ENCODE measurements at places on chromosomes 6 and 20.

DNA sequence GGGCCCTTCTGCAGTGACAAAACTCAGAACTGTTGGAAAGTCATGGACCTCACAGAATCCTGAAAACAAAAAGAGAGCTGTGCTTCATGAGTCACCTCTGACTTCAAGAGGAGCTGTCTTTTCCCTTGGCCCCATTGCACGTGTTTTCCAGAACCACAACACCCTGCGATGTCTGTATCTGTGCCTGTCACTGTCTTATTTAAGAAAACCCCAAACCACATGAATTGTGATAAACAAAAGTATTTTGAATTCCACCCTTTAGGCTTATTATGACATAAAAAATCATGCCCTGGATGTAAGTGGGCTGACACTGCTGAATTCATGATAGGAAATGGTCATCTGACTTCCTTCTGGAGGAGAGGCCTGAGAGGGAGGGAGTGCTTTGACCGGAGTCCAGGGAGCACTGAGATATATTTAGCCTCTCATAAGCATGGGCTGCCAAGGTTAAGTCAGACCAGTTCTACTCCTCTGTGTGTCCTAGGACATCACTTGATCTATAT, 96.4 kb upstream of the DUSP22 start:
- DNase-seq, result no peak

GRCh38 chr20:5488823-5489222, 172.1 kb upstream of the PROKR2 start:
- DNase-seq, result no peak

DNA sequence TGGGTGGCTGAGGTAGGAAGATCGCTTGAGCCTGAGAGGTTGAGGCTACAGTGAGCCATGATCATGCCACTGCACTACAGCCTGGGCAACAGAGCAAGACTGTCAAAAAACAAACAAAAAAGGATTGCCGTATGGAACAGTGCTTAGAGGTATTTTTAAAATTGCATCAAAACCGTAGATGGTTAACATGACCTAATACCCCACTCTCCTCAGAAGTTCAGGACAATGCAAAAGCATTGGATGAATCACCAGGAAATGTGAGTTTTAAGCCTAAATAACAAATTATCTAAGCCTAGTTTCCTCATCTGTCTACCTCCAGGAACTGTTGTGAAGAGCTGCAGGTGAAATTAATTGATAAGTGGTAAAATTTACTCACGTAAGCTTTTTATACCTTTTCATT, 123.8 kb upstream of the ID4 start:
- DNase-seq, result no peak

- no peak for DNase-seq
Measured at GRCh38 chr6:148501178-148501590, 158.5 kb downstream of the SASH1 start.

- DNase-seq, result no peak
Measured at GRCh38 chr20:34945315-34946077, 10.1 kb downstream of the GSS start.

GRCh38 chr6:50333696-50334095, 284.0 kb upstream of the DEFB112 start:
- DNase-seq, result no peak

- peak; percentile 38 for DNase-seq
Measured at GRCh38 chr6:75204959-75205775, 686 bp downstream of the COL12A1 start.

GRCh38 chr20:44253528-44253927, 6.4 kb downstream of the GDAP1L1 start:
- no peak for DNase-seq

GRCh38 chr6:38420207-38420606, 219.5 kb downstream of the BTBD9 start:
- DNase-seq, result no peak

DNA sequence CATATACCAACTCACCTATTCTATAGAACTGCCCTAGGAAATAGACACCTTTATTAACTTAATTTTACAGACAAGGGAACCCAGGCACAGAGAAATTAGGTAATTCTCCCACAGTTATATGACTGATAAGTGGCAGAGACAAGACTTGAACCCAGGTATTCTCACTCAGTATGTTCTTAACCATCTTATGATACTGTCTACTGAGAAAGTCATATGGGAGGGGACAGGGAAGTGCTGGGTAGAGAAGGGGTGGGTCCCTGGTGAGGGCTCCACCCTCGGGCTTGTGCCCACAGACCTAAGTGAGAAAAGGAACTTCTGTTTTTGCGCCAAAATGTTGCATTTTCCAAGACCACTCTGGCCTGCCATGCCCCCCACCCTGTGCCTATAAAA, 123.5 kb downstream of the RNF144B start:
- DNase-seq, result no peak

DNA sequence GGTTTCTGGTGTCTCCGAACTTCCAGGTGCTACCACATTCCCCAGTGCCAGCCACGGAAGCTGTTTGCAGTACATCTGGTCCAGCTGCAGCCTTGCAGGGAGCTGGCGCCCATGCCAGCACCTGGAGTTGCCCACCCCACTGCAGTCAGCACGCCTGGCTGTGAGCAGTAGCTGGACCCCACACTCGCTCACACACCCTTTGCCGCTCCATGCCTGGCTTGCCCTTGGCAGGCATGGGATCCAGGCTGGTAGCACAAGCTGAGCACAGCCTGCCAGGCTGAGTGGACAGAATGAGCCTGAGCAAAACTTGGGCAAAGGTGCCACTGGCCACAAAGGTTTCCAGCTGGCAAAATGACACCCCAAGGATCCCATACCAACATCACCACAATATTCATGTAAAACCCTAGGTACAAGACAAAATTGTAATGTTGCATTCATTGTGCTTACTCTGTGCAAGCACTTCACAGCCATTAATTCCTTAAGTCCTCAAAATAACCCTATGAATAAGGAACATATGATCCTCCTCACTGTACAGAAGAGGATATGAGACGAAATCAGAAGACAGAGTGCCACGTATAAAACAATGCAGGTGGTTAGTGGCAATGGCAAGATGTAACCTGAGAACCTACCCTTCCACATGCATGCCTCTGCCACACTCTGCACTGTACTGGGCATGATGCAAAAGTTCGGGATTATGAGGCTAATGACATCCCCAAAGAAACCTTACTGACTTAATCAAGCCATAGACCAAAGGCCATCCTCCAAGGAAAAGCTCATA, 18.3 kb downstream of the KIF16B start:
- no peak for DNase-seq

DNA sequence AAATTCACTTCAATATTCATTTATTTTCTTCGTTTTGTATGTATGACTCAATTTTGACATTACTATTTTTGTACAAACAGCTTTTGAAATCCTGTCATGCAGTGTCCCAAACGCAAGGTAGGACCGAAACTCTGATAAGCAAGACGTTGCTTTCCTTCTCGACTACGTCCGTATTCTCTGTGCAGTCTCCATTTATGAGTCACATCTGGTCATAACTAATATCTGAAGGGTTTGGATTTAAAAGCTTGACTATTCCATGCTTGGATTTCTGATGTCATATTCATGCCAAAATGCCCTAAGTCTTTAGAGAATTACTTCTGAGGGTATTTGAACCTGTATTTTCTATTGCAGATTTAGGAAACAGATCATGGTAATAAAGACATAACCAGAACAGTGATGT, 37.8 kb upstream of the LAMP5 start:
- no peak for DNase-seq

DNA sequence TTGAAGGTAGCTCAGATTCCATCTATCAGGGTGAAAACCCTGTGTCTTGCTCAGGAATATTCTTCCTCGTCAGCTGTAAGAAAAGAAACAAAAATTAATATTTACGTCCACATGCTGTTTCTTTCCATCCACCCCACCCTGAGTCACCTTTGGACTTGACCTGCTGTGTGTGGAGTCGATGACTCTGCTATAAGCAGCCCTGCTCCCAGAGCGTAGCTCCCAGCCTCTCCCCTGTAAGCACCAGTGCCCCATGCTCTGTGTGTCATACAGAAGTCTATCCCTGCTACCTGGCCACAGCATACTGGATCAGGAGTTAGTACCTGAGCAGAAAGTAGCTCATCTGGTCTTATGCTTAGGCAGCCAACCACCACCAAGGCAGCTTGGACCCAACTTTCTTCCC, 223.6 kb downstream of the SOD2 start:
- no peak for DNase-seq

DNA sequence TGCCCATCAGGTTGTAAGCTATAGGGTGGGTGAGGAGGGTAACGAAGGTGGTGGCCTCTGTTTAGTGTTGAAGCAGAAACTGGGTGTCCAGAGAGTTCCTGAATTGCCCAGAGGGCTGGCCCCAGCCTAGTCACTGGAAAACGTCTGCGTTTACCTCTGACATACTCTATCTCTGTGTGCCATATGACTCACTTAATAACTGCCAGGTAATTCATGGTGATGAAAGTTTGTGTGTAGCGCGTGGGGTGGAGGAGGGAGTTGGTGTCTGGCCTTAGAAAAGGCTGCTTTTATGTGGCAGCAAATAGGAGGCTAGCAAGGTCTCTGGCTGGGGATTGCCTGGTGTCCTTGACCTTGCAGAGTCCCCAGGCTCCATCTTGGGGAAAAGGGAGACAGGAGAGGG, 47.3 kb downstream of the SLC35D3 start:
- no peak for DNase-seq

- no peak for DNase-seq
Measured at GRCh38 chr20:1160496-1160895, 24.3 kb downstream of the TMEM74B start.

GRCh38 chr6:2919401-2919800, 16.3 kb upstream of the SERPINB9 start:
- no peak for DNase-seq

DNA sequence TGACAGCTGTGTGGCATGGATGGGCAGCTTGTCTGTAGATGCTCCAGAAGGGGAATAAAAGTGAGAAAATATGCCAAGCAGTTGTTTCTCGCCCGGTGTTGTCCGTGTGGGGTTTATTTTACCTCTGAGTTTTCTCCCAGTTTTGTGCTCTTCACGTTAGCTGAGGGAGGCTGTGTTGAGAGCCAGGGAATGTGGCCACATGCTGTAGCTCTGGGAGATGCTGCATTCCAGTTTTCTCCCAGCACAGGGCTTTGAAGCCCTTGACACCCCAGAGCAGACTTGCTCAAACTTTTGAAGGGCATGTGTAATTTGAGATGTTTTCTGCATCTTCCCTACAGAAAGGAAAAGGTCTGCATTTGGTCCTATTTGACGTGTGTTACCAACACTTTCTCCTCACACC, 67.7 kb downstream of the RREB1 start:
- DNase-seq, result no peak

GRCh38 chr20:1275919-1276318, 9.8 kb downstream of the SNPH start:
- DNase-seq, result no peak

DNA sequence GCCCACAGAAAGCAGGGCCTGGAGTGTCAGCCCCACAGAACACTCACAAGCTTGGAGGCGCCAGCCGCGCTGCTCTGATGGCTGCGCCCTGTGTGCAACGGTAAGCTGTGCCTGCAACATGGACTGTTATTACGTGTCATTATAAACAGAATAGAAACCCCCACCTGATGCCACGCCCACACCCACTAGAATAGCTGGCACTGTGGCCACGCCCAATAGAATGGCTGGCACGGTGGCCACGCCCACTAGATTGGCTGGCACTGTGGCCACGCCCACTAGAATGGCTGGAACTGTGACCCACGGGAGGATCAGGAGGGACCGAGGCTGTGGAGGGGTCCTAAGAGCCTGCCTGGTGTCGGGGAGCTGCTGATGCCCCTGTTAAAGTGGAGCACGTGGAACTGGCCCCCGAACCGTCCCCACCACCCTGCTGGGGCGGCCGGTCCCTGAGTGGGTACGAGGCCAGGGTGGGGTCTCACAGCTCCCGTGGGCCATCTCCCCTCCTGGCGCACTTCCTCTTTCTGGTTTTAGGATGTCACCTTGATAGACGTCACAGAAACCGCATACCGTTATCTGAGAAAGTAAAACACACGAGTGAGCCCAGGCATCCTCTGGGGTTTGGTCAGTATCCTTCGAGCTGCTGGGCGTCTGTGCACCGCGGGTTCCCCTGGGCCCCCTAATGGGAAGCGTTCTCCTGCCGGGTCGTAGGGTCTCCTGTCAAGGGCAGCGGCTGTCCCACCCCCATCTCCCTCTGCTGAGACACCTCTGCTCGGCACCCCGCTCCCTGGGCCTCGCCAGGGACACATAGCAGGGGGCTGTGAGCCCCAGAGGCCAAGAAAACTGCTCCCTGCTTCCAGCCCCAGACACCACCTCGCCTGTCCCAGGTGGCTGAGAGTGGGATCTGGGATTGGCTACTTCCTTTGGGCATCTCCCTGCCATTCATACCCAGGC, 25.4 kb downstream of the SLC17A9 start:
- no peak for DNase-seq

DNA sequence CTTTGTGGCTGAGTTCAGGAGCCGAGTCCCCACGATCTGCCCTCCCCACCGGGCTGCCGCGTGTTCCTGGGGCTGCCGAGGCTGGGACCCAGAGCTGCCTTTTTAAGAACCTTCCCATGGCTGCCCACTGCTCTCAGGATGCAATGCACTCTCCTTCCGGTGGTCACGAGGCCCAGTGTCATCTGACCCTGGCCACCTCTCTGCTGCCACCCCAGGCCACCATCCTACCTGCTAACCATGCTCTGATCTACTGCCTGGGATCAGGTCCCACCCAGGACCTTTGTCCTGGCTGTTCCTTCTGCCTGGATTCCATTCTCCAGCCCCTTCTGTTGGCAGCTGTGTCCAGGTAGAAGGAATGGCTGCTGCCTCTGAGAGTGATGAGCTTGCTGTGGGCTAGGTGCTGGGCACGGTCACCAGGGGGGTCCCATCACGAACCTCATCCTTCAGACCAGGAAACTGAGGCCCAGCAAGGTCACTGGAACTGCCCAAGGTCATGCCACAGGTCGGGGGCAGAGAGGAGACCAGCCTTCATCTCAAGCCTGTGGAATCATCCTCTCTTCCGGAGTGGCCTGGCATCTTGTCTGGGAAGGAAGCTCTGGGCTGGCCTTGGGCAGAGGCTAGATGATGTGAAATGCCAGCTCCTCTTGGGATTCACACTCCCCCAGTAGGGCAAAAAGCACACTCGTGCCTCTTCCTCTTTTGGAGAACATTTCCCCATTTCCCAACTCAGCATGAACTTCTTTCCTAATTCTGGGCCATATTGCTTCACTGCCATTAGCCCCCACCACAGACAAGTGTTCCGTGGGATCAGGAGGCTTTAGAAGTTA, 20.5 kb downstream of the PCK1 start:
- DNase-seq, result no peak

GRCh38 chr6:163670336-163670735, 255.8 kb downstream of the QKI start:
- DNase-seq, result no peak

- DNase-seq, result no peak
Measured at GRCh38 chr20:23867152-23867776, 12.3 kb downstream of the CST5 start.

GRCh38 chr6:159692303-159693127, 526 bp downstream of the SOD2 start:
- peak; percentile 27 for DNase-seq

- DNase-seq, result no peak
Measured at GRCh38 chr6:163098827-163099479, 315.6 kb upstream of the QKI start.

DNA sequence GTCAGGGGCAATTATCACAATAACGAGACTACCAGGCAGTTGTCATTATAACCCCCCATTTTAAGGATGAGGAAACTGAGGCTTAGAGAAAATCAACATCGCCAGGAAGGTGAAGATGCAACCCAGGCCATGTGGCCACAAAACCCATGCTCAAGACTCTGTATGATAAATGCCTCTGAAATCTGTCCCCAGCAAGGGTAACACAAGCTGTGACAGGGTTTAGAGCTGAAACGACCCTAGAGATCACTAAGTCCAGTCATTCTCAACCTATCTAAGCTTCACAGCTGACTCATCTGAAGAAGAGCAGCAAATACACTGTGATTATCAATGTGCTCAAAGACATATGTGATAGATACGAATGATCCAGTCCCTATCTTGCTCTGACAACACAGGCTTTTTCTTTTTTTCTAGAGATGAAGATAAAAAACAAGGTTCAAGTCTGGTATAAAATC, 47.0 kb downstream of the ARHGAP18 start:
- no peak for DNase-seq
